Activated T-helper 17 cell treated with anti-CD3 and anti-CD28 coated beads, Interleukin-2, amount 50 U/mL, for 72 hours (primary cell): ENCODE measurements at places on chromosomes 13 and 19.

GRCh38 chr13:109586509-109587346 is 199.7 kb downstream of the IRS2 start:
- no peak for ATAC-seq

DNA sequence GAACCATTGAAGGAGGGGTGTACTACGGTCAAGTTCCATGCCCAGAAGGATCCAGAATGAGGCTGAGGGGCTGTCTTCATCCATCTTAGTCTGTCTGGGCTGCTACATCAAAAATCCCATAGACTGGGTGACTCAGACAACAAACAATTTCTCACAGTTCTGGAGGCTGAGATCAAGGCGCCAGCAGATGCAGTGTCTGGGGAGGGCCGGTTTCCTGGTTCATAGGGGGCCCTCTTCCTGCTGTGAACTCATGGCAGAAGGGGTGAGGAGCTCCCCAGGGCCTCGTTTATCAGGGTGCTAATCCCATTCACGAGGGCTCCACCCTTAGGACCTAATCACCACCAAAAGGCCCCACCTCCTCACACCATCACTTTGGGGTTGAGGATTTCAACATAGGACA is 14.7 kb upstream of the KCTD15 start:
- no peak for ATAC-seq

DNA sequence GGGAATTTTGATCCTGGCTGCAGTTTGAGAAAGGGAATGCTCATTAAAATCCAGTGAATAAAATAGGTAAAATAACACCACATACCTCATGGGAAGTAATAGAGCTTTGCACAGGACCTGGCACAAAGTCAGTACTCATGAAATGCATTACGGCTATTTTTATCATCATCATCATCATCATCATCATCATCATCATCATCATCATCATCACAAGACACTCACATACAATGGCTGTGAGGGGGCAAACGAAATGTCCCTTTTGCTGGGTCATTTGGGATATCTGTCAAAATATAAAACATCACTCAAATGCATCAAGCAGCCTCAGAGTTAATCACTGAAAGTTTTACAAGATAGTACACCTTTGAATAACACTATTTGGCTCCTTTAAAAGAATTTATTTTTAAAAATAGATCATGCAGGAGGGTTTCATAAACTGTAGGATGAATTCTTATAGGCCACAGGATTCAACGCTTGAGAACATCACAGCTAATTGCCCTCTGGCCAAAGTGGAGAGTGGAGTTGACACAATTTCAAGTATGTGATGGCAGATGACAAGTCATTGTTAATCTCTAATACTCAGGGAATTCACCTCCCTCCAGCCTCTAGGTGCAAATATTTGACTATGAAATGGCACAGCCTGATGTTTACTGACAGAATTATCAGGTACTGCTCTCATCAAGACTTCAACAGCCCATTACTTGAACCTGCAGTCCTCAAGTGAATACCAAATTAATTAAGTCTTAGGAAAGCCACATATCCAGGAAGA is 14.2 kb upstream of the ZNF599 start:
- no peak for ATAC-seq

DNA sequence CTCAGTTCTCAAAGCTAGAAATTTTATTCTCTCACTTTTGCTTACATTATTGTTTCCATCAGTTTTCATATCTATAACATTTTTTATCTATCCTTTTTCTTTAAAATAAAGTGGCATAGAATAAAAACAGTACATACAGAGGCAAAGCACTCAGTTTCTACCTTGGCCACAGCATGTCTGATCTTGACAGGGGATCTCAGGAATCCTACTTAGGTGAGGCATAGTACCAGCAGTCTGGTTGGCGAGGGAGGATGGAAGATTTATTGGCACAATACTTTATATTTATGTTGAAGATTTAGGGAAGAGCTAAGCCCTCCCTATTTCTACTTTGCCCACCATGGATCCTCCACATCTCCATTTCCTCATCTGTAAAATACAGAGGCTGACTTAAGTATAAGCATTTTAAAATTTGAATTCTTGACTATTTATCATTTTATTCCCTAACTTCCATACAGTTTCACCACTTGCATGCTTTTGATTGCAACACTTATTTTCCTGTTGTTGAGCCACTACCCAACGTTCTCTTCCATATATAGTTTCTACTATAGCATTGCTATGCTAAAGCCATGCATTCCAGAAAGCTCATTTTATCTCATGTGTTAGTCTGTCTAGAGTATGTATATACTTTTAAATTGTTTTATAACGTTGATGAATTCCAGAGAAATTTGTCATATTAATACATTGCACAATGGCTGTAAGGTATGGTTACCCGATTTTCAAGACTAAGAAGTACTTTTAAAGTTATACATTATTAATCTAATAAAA is 506.7 kb downstream of the KCTD12 start:
- ATAC-seq, result no peak

DNA sequence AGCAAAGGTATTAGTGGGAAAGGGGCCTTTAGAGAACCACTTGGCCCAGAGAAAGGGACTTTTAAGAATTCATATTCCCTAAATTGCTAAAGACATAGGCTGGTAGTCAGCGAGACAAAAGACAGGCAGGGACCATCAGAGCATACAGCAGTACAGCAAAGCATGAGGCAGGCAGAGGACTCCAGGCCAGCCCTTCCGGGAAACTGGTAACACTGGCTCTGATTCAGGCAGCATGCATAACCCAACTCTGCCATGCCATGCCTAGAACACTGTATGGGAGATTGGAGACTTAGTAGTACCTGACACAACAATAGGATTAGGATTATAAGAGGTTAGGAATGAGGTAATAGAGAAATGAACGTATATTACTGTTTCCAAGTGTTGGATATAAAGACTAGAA is 34.9 kb downstream of the CAB39L start:
- ATAC-seq, result no peak

- no peak for ATAC-seq
Measured at GRCh38 chr13:23871616-23872220, 17.5 kb downstream of the MIPEP start.

DNA sequence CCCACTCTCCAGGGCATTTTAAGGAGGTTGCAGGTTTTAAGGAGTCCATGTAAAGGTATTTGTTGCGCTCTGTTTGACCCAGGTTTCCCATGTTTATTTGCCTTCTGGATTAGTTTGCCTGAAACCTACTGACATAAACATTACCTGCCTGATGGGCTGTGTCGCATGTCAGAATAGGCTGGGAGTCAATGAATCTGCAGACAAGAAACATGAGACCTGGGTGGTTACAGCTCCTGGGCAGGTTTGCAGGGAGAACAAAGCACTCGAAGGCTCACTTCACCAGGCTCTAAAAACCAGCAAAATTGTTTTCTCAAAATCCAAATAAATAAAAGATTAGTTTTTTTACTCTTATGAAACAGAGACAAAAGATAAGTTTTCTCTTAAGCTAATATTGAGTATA is 114.4 kb upstream of the SERTM1 start:
- no peak for ATAC-seq

DNA sequence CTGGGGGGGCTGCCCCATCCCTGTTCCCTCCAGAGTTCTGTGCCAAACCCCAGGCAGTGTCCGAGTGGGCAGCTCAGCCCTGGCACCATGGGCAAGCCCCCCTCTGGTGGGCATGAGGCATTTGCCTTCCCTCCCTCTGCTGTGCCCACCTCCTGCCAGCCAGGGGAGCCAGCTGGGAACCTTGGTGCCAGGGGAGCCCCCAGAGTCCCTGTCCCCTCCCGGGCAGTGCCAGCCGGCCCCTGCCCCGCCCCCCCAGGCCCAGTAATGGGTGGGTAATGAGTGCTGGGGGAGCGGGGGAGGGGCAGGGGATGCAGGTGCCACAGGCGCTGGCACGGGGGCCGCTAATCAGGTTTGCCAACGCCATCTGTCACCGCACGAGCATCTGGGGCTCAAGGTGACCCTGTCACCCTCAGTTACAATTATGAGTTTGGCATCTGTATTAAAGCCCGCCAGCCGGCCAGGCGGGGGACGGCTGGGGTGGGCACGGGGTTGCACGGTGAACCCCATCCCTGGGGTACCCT is 5.9 kb downstream of the DAND5 start:
- no peak for ATAC-seq

- no peak for ATAC-seq
Measured at GRCh38 chr19:16019691-16020448, 56.4 kb upstream of the TPM4 start.

DNA sequence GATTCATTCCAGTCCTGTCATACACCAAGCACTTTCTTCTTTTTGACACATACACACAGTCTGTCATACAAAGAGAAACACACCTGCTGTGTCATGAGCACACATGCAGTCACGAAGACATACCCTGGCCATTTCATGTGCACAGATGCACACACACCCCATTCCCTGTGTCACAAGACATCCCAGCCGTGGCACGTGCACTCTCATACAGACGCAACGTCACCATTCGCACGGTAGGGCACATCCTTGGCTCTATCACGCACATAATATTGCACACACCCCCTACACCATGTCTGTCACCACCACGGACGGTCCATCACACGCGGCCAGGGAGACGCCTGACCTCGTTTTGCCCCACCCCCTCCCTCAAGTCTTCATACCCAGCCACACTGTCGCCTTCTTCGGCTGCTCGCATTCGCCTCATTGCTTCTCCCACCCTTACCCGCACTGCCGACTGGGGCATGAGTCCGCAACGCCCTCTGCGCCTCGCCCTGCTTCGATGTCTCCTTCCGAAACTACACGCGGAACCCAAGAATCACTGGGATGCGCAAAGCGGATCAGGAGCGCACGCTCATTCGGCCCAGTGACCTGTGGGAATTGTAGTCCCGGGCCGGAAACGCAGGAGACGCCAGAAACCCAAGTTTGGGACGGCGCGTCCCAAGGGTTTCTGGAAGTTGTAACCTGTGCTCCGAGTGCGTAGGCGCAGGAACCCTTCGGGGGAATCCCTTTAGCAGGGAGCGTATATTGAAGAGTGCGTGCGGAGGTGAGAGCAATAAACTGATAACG is 6.8 kb upstream of the ZNF283 start:
- peak; percentile 74 for ATAC-seq

GRCh38 chr13:20353973-20354372 is 121.9 kb upstream of the GJB6 start:
- peak; percentile 35 for ATAC-seq

GRCh38 chr19:17654993-17655392 is 33.2 kb downstream of the UNC13A start:
- ATAC-seq, result peak; percentile 53

- ATAC-seq, result peak; percentile 21
Measured at GRCh38 chr13:53357582-53357981, 329.0 kb downstream of the OLFM4 start.

DNA sequence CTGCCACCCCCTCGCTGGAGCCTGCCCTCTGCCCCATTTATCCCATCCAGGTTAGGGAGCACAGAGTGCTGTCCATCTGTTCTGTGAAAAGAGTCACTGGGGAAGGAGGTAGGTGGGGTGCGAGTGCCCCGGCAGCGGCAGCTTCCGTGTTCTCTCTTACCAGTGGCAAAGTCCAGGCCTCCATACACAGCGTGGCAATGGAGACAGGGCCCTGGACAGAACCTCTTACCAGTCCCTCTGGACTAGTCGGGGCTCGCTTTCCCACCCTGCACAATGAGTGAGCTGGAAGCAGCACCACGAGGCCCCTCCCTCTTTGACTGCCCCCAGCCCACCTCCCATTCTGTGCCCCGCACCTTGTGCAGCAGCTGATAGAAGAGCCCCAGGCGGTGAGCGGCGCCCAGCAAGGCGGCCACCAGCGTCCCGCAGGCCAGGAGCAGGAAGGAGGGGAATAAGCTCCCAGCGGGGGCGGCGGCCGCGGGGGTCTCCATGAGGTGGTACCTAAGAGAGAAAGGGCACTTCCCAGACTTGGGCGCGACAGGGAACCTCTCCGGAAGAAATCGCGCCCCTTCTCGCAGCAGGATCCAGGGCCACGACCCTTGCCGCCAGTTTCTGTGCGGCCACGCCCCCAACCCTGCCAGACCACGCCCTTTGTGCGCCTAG is 17.5 kb downstream of the SYDE1 start:
- no peak for ATAC-seq

- ATAC-seq, result no peak
Measured at GRCh38 chr13:75725736-75726135, 89.6 kb downstream of the LMO7 start.

DNA sequence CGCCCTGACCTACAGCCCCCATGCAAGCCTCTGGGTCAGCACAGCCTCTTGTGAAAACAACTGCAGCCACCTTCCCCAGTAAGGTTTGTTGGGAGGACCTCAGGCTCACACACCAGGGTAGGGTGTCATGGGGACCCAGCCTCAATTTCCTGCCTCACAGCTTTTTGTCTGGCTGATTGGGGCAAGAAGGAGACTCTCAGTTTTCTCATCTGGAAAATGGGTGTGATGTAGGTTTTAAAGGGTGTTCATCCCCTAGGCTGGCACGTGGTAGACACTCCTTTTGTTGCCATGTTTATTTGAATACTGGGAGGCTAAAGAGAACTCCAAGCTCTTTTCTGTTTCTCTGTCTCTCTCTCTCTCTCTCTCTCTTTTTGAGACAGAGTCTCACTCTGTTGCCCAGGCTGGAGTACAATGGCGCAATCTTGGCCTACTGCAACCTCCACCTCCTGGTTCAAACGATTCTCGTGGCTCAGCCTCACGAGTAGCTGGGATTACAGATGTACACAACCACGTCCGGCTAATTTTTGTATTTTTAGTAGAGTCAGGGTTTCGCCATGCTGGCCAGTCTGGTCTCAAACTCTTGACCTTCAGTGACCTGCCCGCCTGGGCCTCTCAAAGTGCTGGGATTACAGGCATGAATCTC is 18.2 kb upstream of the PLAUR start:
- no peak for ATAC-seq

DNA sequence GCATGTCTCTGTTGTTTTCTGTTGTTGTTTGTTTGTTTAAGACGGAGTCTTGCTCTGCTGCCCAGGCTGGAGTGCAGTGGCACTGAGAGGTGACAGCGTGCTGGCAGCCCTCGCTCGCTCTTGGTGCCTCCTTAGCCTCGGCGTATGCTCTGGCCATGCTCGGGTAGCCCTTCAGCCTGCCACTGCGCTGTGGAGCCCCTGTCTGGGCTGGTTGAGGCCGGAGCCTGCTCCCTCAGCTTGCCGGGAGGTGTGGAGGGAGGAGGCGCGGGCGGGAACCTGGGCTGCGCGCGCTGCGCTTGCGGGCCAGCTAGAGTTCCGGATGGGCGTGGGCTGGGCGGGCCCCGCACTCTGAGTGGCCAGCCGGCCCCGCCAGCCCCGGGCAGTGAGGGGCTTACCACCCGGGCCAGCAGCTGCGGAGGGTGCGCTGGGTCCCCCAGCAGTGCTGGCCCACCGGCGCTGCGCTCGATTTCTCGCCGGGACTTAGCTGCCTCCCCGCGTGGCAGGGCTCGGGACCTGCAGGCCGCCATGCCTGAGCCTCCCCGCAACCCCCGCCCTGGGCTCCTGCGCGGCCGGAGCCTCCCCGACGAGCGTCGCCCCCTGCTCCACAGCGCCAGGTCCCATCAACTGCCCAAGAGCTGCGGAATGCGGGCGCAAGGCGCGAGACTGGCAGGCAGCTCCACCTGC is 6.6 kb upstream of the ZNF329 start:
- no peak for ATAC-seq
